C1 segment of cervical spinal cord (tissue), 14 donors: ENCODE measurements at places on chromosomes 4 and X.

DNA sequence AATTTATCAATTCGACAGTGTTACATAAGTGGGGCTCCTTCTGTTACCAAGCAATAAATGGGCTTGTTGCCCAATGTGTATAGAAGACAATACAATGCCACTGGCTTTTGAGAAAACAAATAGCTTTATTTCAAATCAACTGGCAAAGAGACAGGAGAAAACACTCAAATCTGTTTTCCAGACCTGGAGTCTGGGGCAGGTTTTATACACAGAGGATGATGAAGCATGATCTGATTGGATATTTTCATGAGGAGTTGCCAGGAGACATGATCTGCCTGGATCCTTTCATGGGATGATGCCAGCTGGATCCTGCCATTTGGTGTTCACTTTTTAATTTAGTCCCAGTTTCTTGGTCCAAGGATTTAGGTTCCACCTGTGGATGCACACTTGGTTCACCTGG, 287.9 kb downstream of the CXXC4 start:
- DNase-seq, result no peak

- DNase-seq, result no peak
Observed at GRCh38 chr4:149145803-149146202, 669.8 kb downstream of the IQCM start.

GRCh38 chr4:74311696-74312313, 3.5 kb downstream of the EPGN start:
- no peak for DNase-seq

GRCh38 chr4:8290701-8290970, 21.1 kb downstream of the HTRA3 start:
- DNase-seq, result no peak

DNA sequence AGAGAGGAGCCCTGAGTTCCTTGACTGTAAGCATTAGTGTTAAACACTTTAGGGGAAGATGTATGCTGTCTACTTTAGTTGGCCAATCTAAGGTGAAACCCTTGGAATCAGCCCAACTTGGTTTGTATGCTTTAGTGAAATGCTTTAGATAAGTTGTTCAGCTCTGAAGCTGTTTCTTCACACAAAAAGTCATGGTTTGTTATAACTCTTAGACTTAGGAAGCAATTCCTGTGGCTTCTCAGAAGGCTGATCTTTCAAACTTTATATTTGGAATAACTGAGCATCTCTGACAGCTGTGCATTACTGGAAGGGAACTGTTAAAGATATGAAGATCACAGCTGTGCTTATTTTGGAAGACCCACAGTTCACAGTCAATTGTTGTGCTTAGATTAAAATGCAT, 714.1 kb downstream of the FAT4 start:
- no peak for DNase-seq

DNA sequence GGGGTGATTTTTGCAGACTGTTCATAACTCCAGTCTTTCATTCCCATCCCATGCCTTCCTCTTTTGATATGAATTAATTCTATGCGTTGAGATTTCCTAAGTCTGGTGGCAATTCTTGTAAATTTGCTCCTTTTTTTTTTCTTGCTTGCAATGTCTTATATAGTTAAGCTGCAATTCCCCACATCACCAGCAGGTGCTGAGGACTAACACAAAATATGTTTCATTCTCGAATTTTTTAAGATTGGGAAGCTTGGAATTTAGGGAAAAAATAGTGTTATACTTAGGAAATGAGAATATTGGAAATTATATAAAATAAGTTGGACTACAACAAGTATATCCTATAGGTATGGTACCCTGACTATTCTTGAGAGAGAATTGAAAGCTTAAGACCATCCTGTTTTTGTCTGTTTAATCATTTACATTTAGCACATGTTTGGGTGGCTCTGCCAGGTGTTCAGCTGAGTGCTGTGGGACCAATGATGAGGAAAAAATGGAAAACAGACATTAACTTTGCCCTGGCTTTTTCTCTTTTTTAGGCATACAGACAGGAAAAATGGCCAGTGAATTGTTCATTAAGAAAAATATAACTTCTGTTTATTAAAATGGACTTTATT, 30.2 kb downstream of the AFF2 start:
- DNase-seq, result no peak

DNA sequence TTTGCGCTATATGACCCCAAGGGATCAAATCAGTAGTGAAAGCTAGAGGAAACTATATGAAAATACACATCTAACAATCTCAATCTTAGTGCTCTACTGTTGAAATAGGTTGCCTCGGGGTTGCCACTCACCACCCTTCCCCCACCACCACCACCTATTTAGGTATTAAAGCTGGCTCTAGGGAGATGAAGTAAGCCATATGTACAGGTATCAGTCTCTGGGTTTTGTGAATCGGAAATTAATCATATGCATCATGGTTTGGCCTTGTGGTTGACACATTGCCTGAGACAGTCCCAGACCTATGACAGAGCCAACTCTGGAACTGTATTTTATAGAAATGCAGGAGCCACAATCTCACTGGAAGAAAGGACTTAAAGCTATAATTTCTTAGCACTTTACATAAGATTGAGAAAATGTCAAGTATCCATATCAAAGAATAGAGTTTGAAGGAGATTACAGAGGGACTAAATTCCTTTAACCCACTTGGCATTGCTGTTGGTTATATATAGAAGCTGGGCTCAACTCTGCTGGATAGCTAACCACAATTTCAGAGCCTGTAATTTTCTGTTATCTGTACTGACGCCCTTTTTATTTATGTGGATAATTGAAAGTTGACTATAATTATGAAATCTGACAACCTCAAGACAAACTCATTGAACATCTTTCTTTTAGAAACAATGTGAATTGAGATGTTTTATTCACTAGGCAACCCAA, 26.7 kb upstream of the BMP2K start:
- no peak for DNase-seq

GRCh38 chr4:126544276-126544675, 1088.5 kb upstream of the INTU start:
- no peak for DNase-seq

DNA sequence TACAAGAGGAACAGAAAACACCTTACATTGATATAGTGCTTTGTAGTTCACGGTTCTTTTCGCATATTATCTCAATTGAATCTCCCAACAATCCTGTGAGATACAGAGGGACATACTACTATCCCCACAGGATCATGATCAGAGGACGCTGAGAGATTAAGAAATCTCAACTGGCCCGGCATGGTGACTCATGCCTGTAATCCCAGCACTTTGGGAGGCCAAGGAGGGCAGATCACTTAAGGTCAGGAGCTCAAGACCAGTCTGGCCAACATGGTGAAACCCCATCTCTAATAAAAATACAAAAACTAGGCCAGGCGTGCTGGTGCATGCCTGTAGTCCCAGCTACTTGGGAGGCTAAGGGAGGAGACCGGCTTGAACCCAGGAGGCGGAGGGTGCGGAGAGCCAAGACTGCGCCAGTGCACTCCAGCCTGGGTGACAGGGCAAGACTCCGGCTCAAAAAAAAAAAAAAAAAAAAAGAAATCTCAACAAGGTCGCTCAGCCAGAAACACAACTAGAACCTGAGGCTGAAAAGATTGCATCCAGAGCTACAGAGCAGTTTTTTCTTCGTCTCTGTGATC, 7.4 kb downstream of the APOO start:
- DNase-seq, result no peak

DNA sequence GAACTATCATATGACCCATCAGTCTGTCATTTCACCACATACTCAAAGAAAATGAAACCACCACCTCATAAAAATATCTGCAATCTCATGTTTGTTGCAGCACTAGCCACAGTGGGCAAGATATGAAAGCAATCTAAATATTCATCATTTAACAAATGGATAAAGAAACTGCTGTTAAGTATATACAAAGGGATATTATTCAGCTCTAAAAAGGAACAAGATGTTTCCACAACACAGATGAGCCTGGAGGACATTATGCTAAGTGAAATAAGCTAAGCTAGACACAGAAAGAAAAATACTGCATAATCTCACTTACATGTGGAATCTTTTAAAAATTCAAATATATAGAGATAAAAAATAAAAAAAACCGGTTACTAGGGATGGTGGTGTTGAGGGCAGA, 108.2 kb upstream of the BRWD3 start:
- DNase-seq, result no peak

DNA sequence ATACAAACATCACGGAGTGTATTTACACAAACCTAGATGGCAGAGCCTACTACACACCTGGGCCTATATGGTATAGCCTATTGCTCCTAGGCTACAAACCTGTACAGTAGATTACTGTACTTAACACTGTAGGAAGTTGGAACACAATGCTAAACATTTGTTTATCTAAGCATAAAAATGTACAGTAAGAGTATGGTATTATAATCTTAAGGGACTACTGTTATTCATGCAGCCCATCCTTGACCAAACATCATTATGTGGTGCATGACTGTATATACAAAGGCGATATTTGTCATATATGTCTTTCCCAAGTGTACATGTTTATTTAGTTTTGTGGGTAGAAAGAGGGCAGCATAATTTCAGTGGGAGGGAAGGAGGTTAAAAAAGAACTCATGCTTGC, 177.7 kb upstream of the FSTL5 start:
- no peak for DNase-seq

GRCh38 chr4:6992728-6993677, 50.2 kb upstream of the TADA2B start:
- no peak for DNase-seq
